Right forelimb (tissue), 1 donor: ENCODE measurements at places on chromosomes 11 and 22.

DNA sequence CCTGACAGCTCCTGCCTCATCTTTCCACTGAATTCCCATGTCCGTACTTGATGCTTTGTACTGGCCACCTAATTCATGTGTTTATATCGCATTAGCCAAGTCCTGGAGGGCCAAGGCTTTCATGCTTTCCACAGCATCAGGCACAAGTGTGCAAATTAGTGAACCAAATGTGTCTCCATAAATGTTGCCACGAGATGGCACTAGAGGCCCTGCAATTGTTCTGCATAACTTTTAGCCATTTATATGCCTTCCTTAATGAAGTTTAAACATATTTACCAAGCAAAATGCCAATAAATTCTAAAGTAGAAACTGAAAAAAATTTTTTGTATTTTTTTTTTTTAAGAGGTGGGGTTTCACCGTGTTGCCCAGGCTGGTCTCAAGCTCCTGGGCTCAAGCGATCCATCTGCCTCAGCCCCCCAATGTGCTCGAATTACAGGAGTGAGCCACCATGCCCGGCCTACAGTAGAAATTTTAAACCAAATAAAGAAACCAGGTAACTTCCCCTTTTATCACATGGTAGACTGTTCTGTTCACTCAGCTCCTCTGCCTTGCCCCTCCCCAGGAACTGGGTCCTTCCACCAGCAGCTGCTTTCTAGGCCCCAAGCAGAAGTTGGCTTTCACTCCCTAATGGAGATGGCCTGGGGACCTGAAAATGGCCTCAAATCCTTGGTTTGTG lies 20.8 kb upstream of the IL18BP start:
- DNase-seq = no peak

DNA sequence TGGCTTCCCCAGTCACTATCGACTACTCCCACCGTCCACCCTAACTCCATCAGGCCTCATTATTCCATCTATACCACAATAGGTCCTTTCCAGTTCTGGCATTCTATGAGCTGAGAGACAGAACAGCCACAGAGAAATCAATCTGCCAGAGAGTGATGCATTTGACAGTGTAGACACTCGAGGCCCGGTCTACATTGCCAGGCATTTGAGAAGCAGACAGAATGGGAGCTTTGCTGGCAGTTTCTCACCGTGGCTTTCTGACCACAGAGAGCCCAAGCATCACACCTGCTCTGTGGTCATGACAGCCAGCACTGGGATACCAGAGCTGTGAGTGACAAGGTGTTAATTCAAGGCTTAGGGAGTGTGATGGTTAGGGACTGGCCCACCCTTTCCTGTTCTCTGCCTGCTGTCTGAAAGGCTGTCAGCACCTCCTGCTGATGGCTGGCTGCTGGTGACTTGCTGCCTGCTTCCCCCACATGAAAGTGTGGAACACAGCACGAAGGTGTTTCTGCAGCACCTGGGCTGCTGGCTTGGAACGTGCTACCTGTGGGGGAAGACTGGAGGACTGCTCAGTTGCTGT lies 137.8 kb downstream of the KIRREL3 start:
- DNase-seq = no peak

GRCh38 chr11:31240340-31240904 lies 129.1 kb downstream of the DCDC1 start:
- DNase-seq = no peak

GRCh38 chr22:17199003-17199731 lies 20.1 kb downstream of the ADA2 start:
- peak; percentile 82 for DNase-seq

- no peak for DNase-seq
Observed at GRCh38 chr22:27116312-27117086, 459.1 kb downstream of the MIAT start.

- no peak for DNase-seq
Observed at GRCh38 chr11:2366276-2366675, 10.8 kb upstream of the CD81 start.

- no peak for DNase-seq
Observed at GRCh38 chr11:120925944-120926343, 98.0 kb upstream of the TBCEL start.

DNA sequence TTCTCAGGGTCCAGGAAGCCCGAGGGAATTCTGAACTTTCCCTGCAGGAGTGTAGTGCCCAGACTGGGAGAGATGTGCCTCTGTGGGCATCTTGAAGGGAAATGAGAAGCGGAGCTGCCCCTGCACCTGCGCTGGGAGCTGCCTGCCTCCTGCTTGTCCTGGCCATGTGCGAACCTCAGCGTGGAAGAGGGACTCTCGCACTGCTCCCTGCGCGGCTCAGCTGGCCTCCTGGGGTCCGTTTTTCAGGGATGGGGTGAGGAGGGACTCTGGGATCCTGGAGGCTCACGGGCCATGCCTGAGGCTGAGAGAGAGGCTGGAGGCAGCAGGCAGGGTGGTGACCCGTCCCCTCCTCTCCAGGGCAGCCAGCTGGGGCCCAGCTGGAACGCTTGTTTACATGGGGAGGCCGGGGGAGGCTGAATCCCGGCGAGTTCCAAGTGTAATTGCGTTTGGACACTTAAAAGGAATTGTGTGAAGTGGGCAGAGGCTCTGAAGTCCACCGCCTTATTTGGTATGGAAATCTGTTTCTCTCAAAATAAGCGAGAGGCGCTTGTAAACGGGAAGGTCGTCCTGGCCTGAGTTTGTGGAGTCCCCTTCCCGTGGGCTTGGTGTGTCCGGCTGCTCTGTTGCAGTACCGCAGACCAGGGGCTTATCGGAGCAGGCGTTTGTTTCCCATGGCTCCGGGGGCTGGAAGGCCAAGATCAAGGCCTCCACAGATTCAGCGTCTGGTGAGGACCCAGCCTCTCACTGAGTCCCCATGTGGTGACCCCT lies 1.2 kb upstream of the MRGPRF start:
- no peak for DNase-seq

- DNase-seq = no peak
Observed at GRCh38 chr11:9573775-9574621, 528 bp downstream of the WEE1 start.

GRCh38 chr22:50184902-50185374 lies 775 bp upstream of the TRABD start:
- no peak for DNase-seq

DNA sequence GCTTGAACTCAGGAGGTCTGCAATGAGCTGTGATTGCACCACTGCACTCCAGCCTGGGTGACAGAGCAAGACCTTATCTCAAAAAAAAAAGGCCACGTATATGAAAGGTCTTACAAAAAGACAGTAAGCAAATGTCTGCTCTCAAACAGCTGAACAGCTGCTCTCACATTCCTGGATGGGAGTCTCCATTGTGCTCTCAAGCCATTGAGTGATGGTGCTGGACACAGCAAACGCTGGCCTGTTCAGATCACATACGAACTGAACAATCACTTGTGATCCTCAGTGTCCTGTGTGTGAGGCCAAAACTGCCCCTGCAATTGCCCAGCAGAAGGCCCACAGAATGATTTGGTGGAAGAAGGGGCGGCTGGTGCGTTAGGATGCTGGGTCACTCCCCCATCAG lies 34.4 kb upstream of the YWHAH start:
- no peak for DNase-seq

- DNase-seq = no peak
Observed at GRCh38 chr11:61515686-61516085, 7.1 kb downstream of the LRRC10B start.

DNA sequence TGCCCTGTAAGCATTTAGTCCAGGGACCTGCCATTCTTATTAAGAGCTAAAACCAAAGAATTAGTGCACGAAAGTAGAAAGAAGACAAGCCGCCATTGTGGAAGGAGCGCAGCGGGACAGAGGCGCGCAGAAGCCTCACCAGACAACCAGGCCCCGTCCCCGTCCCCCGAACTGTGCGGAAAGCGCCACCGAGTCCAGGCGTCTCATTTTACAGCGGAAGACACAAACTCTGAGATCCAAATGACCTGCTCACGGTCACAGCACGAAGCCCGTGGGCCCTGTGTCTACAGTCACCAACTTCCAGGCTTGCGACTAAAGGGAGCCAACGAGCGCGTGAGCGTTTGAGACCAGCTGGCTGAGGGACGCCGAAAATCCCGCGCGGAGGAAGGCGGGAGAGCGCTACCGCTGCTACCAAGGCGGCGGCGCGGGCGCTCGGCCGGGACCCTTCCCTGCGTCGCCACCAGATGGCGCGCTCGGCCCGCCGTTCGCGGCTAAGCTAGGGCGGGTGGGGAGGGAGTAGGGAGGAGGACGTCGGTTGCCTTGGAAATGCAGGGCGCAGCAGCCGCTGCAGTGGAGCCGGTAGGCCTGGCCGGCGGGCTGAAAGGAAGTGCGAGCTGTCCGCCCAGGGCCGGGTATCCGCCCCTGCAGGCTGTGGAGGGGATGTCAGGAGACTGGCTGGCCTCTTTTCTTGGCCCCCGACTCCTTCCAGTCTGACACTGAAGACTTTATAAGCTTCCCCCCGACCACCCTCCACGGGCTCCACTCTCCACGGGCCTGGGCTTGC lies 434 bp upstream of the CCDC83 start:
- peak; percentile 99 for DNase-seq

DNA sequence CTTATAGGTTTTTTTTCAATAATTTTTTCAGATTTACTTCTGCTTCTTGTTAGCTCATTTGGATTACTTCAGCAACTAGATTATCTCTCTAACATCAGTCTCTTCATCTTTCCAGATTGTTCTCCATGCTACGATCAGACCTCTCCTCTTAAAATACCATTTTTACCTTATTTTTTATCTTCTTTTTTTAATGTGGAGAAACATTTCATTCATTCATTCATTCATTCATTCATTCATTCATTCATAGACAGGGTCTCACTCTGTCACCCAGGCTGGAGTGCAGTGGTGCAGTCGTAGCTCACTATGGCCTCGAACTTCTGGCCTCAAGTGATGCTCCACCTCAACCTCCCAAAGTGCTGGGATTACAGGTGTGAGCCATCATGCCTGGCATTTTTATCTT lies 189.4 kb downstream of the UVRAG start:
- DNase-seq = no peak

DNA sequence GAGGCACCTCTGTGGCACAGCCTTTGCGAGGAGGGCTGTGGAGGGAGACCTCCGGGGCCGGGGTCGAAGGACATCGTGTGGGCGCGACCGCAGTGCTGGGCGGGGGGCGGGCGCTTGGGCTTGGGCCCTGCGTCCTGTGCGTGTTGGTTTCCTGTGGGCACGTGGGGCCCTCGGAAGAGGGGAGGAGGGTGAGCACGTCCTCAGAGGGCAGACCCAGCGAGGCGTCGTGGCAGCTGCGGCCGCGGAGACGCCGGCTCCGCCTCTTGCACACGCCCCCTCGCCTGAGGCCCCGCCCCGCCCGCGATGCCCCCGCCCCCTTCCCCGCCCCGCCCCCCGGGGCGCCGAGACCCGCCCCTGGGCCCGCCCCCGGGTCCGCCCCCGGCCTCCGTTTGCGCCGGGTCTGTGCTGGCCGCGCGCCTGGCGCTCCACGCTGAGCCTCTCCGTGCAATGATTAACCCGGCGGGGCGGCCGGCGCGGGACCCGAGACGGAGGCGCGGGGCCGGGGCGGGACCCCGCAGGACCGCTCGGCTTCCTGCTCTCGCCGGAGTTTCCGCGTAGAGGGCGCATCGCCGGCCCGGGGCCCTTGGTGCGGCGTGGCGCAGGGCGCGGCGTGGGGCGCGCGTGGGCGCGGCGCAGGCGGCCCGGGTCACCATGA lies at the start of gene PRR5:
TSS of gene PRR5 (plus strand) at position 381 of the 655 bp plus-strand sequence. CDS start at position 652, 271 bp downstream.
- DNase-seq = peak; percentile 89

DNA sequence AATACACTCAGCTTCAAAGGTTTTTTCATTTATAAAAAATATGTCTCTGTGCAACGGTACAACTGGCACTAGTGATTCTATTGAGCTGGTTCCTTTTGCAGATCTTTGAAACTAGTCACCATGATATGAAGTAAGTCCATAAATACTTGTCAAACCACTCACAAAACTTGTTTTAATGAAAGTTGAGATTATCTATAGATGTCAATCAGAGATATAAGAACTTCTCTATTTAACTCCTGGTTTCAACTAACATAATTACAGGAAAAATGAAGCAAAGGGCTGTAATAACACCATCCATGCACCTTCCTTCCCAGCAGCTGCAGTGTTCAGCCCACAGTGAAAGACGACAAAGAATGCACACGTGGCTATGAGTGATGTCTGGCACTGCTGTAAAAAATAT lies 44.7 kb downstream of the TMEM123 start:
- no peak for DNase-seq

- no peak for DNase-seq
Observed at GRCh38 chr11:68471360-68472340, 11.1 kb downstream of the PPP6R3 start.

- no peak for DNase-seq
Observed at GRCh38 chr11:59243633-59244032, 30.9 kb upstream of the MPEG1 start.

DNA sequence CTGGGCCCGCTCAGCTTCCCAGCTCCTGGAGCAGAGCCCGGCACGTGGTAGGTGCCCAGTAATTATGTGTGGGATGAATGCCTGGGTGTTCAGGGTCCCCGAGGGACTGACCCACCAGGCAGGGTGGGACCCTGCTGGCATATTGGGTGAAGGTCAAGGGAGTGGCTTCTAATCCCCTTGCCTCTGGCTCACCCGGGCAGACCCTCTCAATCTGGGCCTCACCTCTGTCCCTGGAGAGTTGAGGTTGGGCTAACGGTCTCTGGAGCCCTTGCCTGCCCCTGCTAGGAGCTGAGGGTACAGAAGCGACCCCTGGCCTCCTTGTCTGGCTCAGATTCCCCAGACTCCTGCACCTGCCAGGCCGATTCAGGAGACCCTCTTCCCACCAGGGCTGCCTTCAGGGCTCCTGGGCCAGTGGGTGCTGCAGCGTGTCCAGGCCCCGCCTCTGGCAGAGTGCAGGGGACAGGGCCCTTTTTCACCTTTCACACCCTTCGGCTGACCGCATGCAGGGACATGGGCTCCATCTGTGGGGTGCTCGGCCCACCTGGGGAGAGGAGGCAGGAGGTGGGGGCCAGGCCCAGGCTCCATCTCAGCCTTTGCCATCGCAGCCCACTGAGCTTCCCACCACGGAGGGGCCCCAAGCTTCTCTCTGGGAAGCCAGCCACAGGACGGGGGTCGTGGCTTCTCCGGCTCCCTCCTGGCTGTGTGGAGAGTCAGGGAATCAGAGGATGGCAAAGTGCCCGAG lies 3.8 kb upstream of the CTSD start:
- no peak for DNase-seq

DNA sequence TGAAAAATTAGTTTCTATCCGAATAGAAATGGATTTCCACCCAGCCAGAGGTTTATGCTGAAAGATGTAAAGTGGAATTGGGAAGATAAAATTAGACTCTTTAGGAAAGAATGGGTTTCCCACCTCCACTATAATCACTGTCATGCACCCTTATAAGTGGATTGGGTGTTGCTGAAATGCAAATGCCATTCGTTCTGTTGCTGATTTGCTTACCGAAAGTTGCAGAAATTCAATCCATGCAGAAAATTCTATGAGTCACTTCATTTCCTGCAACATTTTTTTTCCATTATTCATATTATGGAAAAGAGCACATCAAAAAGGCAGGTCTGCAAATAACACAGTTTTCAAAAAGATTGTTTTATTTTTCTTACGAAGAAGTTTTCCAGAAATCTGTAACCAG lies 65.6 kb downstream of the LDLRAD3 start:
- no peak for DNase-seq

GRCh38 chr11:64885367-64886286 lies 7.2 kb upstream of the EHD1 start:
- no peak for DNase-seq

GRCh38 chr11:127052404-127052803 lies 51.8 kb upstream of the KIRREL3 start:
- no peak for DNase-seq

GRCh38 chr22:22815397-22816170 lies 72.0 kb upstream of the IGLL5 start:
- no peak for DNase-seq

GRCh38 chr22:19825904-19826618 lies 28.6 kb downstream of the GNB1L start:
- no peak for DNase-seq
